ENCODE measurements at places on chromosomes 6 and 20.

GRCh38 chr6:79798841-79799240, 148.5 kb downstream of the ELOVL4 start:
- DNase-seq: no peak

GRCh38 chr20:13221673-13222318, 722 bp downstream of the ISM1 start:
- DNase-seq: peak; percentile 14

GRCh38 chr20:23363257-23363649, 1.3 kb downstream of the GZF1 start:
- no peak for DNase-seq

GRCh38 chr6:52653151-52653550, 17.8 kb upstream of the TMEM14A start:
- no peak for DNase-seq

DNA sequence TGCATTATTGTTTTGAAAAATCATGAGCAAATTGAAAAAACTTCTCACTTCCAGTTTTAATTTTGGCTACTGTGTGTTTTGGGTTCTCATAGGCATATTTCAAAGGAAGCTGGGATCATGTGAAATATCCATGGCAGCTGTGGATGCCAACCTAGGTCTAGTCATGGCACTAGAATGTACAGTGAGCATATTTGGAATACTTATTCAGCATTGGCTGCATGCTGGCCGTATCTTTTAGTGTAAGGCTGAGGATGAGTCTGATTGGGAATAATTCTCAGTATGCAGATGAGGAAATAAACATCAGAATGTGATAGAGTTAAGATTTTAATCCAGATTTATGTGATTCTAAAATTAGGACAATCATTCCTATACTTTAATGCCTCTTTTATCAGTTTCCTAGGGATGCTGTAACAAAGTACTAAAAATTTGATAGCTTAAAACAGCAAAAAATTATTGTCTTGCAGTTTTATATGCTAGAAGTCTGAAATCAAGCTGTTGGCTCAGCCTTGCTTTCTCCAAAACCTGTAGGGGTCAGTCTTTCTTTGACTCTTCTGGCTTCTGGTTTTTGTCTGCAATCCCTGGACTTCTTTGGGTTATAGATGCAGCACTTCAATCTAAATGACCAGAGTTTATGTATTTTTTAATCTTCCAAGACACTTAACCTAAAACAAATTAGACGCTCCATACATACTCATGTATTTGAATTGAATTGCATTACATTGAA, 37.7 kb upstream of the DEFB112 start:
- no peak for DNase-seq

GRCh38 chr20:25055711-25056495, 2.0 kb downstream of the ACSS1 start:
- no peak for DNase-seq

DNA sequence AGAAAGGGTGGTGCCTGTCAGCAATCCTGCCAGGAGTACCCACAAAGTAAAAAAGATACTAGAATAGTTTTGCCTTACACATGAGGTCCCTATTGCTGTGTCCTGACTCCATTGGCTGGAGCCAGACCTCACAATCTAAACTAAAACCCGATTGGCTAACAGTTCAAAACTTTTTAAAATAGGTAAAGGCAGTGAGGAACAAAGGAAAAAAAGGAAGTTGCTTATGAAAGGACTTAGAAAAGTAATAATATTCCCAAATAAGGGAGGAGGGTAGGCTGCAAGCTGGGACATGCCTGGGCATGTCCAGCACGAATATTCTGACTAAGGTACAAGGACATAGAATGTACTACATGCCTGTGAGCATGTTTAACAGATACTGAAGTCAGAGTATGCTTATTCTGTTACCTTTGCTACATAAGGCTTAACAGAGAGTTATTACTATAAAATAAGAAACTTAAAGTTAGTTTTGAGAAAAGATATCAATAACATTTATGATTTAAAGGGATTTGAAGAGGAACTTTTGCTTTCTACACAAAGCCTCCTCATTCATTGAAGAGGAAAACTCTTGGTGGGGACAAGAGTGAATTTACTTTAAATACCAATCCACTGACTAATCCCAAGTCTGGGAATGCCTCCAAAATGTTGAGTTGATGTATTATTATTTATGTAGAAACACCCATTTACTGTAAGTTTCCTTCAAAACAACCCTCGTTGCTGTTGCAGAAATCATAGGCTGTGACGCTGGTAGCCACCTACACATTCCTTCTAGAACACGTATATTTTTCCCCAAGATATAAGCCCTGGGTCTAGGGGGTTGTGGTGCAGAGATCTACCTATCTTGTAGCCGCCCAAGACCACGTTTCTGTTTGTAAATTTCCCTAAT, 8.2 kb upstream of the MTHFD1L start:
- DNase-seq: no peak

DNA sequence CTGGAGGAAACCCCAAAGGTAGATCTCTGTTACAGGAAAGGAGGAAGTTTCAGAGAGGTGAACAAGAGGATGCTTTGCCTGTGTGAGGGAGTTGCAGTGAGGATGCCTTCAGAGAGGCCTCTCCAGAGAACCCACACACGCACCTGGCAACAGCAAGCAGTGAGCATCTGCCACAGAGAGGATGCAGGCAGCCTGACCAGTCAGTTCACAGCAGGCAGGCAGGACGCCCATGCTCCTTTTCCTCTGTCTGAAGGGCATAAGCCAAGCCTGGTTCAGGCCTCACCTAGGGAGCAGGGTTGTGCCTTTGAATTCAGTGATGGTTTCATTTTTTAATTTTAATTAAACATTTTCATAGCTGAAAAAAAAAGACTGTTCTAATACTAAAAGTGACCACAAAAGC, 346.0 kb upstream of the MARCKS start:
- DNase-seq: no peak

DNA sequence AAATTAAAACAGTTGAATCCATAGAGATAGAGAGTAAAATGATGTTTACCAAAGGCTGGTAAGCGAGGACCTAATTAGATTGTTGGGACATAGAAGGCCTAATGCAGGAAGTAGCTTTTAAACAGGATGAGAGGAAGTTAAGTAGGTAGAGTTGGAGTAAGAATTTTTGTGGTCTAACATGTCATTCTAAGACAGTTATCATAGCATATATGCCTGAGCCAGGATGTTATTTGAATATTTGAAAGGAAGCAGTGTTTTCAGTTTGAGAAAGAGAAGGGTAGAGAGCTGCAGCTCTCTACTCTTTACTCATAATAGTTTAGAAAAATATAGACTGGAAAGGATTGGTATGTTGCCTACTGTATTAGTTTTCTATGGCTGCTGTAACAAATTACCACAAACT, 121.6 kb downstream of the MEI4 start:
- no peak for DNase-seq

DNA sequence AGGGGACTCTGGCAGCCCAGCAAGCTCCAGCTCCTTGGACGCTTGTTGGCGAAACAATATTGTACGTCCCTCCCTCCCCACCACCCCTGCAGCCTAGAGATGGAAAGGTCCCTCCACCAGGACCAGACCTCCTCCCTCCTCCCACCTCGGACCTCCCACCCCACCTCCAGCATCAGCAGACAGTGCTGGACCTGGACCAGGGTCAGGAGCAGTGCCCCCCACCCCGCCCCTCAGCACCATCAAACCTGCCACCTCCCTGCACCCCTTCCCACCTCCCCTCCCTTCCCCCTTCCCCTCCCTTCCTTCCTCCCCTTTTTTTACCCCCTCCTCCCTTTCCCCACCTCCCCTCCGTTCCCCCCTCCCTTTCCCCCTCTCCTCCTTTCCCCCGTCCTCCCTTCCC, 98.4 kb downstream of the TAF4 start:
- no peak for DNase-seq

DNA sequence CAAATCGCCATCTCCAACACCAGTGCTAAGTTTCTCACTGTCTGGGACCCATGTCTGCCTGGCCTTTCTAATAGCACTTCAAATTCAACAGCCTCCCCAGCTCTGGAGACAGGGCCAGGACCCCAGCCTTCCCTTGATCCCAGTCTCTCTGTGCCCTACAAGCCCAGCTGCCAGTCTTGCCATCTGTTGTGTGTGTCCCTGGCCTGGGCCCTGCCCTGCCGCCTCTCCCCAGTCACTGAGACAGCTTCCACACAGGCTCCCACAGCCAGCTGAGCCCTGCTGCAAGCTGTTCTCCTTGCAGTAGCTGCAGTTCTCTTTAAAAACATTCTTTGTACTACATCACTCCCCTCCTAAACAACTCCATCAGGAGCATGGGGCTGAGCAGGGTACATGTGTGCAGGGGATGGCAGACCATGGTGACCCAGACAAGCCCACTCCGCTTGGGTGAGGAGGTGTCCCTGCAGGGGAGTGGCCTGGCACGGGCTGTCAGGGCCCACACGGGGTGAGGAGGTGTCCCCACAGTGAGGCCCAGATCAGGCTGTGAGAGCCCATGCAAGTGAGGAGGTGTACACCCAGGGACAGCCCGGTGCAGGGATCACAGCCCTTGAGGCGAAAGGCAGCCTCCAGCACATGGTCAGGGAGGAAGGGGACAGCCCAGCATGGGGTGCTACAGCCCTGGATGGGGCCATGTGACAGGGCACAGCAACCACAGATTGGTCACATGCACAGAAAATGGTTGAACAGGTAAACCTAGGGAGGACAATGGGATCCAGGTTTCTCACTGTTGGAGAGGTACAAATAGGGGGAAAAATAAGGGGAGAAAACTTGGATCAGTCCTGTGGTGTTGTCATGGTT, 16.2 kb downstream of the CST7 start:
- peak; percentile 55 for DNase-seq

GRCh38 chr6:170082531-170083187, 208.2 kb downstream of the DLL1 start:
- DNase-seq: no peak

GRCh38 chr6:3353213-3353903, 94.6 kb downstream of the PSMG4 start:
- no peak for DNase-seq

DNA sequence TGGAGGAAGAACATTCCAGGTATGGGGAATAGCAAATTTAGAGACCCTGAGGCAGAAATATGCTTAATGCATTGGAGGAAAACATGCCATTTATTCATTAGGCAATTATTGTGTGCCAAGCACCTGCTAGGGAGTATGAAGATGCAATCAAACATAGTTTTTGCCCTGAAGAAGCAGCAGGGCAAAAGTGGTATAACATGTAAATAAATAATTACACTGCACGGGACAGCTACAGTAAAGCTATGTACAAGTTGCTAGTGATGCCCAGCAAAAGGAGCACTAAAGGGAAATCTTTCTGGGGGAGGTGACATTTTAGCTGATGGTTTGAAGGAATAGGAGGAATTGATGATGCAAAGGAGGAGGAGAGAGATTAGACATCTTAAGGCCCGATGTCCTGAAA, 624 bp upstream of the TJAP1 start:
- no peak for DNase-seq
